ENCODE measurements at places on chromosomes 6 and 20.

DNA sequence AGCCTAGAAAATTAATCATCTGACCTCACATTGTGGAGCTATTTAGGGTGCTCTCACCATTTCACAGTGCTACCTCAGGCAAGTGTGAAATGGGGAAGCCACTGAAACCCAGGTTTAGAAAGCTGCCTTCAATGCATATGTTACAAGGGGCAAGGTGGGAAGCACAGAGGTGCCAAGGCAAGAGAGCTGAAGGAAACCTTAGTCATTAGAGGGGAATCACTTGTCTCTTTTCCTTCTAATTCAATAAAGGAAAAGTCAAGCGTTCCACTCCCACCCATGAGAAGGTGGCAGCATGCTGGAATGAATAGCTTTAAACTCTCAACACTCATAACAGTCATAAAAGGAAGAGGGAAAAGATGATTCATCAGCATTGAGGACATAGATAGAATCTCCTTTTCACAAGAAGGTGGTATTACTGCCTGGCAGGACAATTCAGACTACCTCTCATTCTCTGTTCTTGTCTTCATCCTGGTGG is 251.9 kb upstream of the IRAK1BP1 start:
- no peak for DNase-seq

DNA sequence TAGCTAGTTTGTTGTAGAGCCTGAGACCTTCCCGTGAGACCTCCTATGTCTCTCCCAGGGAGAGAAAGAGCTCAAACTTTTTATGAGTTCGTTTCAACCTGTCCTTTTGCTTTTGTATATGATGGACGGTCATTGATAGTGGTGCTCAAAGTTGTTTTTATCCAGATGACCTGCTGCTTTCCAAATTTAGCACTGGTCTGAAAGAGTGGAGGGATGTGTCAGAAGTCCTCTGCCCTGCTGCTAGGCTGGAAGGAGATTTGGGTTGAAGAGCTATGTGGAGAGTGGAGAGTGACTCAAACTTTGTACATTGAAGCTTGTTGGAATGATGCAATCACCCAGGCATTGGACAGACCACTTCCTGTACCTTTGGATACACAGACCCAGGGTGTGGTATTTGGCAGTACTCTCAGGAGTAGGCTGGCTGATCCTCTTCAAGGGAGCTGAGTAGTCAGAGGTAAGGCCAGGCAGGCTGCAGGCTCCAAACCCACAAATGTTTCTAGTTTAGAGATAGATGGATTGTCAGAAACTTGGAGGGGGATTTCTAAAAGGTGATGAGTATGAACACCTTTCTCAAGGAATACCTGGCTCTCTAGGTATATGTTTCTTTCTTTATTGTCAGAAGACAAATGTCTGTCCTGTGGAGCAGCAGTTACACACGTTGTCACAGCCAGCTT is 49.4 kb upstream of the RREB1 start:
- no peak for DNase-seq

DNA sequence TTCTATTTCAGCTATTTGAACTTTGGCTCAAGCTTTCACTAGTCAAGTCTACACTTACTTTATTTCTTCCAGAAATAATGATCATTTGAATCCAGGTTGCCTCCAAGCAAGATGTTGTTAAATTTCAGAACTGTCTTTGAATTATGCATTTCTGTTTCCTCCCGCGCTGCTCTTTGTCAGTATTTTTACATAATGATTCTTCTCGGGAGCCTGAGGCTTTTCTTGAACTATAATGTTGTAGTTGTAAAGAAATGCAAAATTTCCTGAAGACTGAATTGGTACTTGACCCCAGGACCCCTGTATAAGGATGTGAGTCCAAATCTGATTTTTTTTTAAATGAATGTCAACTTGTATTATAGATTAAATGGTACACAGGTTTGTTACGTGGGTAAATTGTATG is 80.4 kb downstream of the ARMC2 start:
- DNase-seq = no peak

GRCh38 chr6:116402108-116402937 is 31.6 kb downstream of the DSE start:
- DNase-seq = no peak

DNA sequence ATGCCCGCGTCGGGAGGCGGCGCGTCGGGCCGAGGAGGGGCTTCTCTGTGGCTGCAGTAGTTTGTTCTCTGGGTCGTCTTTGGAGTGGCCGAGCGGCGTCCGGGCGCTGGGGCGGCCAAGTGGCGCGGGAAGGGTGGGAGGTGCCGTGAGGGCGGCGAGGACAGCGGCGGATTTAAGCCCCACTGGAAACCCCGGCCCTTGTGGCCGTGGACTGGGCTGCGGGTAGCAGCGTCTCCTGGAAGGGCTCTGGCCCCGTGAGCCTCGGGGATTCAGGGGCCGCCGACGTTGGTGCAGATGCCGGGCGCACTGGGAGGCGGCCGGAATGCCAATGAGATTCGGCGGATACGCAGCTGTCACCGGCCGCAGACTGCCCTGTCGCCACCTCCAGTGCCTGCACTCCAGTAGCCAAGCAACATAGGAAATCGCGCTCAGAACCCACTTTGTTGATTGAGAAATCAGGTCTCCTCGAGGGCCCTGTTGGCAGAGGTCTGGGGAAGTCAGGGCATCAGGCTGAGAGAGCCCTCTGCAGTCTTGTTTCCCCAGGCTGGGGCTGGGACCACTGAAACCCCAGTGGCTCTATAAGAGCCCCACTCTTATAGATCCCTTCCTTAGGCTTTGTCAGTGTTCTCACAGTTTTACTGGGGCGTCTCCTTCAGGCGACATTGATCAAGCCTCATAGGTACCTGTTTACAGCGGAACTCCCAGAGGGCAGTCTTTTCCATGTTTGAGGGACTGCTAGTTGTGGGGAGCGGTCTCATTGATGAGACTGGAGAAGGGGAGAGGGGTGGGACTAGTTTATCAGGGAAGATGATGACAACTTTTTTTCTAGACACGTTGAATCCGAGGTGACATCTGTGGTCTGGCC is 642 bp downstream of the GZF1 start:
- DNase-seq = no peak

DNA sequence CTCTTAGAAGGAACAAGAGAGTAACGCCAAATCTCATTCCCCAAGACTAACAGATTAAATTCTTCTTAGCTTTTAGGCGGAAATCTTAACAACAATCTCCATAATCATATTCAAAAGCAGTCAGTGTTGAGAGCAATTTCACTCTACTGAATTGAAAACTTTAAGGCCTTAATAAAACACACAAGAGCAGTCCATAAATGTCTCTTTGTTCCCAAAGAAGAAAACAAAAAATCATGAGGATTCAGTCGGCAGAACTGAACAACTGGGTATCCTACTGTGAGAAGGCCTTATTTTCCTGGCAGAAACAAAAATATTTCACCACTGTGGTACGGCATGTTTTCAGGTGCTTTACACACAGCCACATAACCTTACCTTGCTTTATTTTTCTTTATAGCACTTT is 14.4 kb downstream of the ABHD12 start:
- DNase-seq = no peak

DNA sequence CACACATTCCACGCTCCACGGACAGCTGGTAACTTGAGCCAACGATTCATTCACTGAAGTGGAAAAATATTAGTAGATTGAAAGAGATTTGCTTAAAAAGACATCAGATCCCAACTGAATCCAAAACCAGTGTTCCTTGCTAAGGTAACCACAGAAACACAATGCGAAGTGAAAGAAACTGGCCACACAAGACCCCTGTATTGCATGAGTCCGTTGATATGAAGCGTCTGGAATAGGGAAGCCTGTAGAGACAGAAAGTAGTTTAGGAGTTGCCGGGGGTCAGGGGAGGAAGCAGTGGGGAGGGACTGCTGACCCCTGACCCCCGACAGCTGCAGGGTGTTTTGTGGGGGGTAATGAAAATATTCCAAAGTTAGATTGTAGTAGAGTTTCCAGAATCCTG is 10.0 kb downstream of the PCK1 start:
- DNase-seq = no peak

DNA sequence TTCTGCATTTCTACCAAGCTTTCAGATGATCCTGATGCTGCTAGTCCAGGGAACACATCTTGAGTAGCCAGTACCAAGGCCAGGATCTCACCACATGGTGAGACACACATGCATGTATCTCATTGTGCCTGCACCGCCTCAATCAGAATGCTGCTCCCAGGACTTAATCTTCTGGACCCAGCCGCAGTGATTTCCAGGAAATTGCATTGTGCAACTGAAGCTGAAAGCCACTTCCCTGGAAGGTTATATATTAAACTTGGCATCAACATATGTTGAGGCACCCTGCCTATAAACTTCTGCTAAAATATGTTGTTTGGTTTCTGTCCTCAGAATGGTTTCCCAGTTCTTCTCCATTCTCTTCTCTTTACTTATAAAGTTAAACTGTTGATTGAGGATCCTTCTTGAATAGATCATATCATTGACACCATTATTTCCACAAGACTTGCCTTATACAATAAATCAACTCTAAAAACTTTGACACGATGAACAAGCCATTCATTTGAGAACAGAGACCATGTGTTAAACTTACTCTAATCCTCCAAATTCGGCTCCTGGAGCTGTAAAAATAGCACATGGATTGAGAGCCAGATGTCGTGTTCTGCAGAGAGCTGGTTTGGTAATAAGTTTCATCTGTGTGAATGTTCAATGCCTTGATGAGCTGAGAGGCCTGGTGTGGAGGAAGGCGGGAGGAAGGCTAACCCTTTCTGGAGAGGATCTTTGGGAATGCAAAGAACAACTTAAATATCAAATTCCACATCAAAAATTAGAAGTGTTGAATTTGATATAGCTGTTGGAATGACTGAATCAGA is 65.0 kb upstream of the PCSK2 start:
- no peak for DNase-seq

GRCh38 chr20:38034108-38034649 is 633 bp downstream of the RPRD1B start:
- no peak for DNase-seq

DNA sequence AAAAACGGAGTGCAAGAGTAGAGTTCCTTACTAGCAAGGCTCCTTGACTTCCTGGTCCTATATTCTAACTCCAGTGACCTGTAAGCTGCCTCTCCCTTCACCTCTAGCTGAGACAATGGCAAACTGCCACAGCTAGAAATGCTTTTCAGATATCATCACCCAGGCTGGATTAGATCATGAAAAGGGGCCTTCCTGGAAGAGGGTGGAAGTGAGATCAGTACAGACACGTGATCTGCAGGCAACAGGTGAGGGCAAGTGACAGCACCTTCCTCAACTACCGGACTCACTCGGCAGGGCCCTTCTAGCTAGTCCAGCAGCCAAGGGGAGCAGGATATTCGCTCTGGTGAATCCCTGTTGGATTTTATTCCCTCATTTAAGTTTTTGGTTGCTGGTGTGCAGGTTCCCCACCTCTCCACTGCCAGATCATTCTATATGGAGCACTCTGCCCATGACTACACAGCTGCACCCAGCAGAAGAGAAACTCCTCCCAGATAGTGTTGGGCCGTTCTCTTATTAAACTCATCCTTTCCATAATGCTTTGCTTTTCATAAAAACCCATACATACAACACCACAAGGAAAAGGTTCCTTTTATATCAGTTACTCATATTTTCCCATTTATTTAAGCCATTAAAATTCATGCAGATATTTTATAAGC is 26.4 kb upstream of the FAM83C start:
- no peak for DNase-seq

- DNase-seq = no peak
Measured at GRCh38 chr20:63859166-63859699, 2.1 kb upstream of the ABHD16B start.

GRCh38 chr6:84258268-84258667 is 30.8 kb upstream of the CEP162 start:
- DNase-seq = no peak

- no peak for DNase-seq
Measured at GRCh38 chr6:132085731-132086130, 134.6 kb upstream of the CCN2 start.

- no peak for DNase-seq
Measured at GRCh38 chr6:163536770-163537169, 122.3 kb downstream of the QKI start.

DNA sequence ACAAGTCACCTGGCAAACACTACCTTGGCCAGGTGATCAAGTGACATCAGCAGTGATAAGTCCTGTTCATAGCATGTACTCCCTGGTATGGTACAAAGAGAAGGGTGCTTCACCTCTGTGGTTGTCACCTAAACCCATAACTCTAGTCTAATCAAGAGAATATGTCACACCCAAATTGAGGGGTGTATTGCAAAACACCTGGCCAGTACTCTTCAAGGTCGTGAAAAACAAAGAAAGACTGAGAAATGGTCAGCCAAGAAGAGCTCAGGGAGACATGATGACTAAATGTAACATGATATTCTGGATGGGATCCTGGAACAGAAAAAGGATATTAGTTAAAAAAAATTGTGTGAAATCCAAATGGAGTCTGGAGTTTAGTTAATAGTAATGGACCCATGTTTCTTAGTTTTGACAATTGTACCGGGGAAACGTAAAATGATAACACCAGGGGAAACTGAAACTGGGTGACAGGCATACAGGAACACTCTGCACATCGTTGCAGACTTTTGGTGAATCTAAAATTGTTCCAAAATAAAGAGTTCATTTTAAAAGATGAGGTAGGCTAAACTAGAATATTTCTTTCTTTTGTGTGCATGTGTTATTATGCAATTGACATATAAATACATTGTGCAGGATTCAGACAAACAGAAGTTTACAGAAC is 262.0 kb downstream of the CDC5L start:
- DNase-seq = no peak

GRCh38 chr6:155440398-155441111 is 15.1 kb downstream of the NOX3 start:
- no peak for DNase-seq

- no peak for DNase-seq
Measured at GRCh38 chr20:64156136-64156885, 7.9 kb upstream of the MYT1 start.

DNA sequence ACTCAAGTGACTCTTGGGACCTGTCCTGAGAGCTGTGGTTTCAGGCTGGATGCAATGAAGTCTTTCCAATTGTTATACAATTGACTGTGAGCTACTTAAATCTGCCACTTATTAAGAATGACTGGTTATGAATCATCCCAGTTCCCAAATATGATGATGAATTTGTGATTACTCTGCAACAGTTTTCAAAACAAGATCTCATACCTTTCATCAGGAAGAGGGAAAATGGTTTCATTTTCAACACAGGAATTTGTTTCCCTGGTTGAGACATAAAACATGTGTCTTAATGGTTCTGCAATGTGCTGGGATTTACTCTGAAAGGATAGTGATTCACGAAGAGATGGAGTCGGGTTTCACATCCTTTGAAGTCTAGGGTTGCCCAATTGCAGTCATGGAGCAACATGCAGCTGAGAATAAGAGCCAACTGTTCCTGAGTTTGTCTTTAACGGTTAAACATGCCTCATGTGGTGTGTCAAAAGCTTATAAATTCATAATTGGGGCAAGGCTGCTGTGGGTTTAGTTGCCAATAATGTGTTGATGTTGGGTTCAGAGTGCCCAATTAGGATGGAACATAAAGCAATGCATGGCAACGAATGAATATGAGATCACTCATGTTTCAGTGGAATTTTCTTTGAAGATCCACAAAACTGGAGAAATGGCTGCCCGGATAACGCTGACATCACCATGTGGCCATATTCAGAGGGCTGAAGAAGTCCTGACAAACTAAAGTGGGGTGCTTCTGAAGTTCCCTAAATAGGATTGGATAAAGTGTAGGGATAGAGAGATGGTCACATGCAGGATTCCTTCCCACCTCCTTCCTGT is 41.0 kb downstream of the CYP24A1 start:
- no peak for DNase-seq

GRCh38 chr6:116047173-116047933 is 13.3 kb downstream of the FRK start:
- DNase-seq = no peak

GRCh38 chr6:47135772-47136171 is 93.6 kb upstream of the ADGRF1 start:
- DNase-seq = no peak

Data from stimulated activated CD4-positive, alpha-beta T cell treated with anti-CD3 and anti-CD28 coated beads, Interleukin-1b, Interleukin-23, amount 100 ng/mL, for 1 hour (primary cell).